ENCODE measurements at places on chromosomes 16 and 17.
A peak's percentile ranks its signal among the peaks of the same experiment; 100 is the strongest.

DNA sequence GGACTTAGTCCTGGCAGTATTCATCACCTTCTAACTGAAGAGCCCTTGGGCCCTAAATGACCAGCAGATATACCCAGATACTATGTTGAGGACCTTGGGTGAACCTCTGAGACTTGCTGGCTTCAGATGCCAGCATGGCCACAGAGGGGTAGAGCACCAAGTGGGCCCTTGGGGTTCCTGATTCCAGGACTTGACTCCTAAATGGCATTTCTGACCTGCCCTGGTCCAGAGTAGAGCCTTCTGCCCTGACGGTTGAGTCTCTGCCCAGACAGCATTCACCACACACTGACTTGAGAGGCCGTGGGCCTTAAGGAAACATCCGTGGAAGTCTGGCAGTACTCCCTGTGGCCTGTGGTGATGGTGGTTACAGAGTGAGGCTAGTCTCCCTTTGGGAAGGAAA lies 2.8 kb upstream of the APPBP2 start:
- DNase-seq = no peak

GRCh38 chr16:67528870-67529581 lies 397 bp downstream of the RIPOR1 start:
- no peak for DNase-seq

DNA sequence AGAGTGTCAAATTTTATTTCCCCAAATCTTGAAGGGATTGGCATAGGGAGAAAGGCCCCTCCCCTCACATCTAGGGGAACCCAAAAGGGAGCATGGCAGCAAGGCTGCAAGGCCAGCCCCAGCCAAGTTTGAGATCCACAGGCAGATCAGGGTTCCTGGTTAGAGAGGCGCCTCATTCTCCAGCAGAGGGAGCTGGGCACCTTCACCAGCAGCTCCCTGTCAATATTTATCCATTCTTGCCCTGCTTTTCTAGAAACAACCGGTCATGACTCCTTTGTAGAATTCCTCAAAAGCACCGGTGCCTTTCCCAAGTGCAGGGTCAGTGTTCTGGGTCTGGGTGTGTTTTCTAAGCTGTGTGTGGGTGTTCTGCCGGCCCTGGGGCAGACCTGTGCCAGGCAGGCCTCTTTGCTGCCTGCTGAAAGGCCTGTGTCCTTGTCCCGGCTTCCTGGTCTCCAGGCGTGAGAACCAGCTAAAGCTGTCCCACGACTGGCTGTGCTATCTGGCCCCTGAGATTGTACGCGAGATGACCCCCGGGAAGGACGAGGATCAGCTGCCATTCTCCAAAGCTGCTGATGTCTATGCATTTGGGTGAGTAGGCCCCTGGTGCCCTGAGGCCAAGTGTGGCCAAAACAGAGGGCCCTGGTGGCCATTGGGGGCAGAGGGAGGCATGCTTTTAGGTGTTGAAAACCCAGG lies 21.2 kb upstream of the LGALS9 start:
- peak; percentile 53 for DNase-seq

- DNase-seq = no peak
Measured at GRCh38 chr17:80559825-80560251, 15.2 kb downstream of the RPTOR start.

GRCh38 chr16:20812510-20812909 lies 6.2 kb downstream of the REXO5 start:
- DNase-seq = no peak

DNA sequence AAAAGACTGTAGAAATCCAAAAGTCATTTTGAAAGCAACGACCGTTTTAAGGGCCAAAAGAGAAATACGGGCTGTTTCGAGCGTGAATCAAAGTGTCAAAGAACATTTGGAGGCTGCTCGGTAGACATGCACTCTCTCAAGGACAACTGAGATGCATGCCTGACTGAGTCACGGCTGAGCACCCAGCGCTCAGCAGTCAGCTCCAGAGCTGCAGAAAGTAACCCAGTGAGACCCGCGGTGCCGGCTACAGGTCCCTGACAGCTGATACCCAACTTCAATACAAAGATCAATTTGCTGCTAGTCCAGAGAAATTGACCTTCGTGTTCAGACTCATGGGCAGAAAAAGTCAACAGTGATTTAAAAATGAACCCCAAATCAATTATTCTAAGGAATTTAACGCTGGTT lies 214.9 kb downstream of the STX8 start:
- DNase-seq = no peak

- DNase-seq = no peak
Measured at GRCh38 chr16:17944345-17944744, 392.2 kb downstream of the NPIPA8 start.

- no peak for DNase-seq
Measured at GRCh38 chr16:10121897-10122425, 60.3 kb downstream of the GRIN2A start.

DNA sequence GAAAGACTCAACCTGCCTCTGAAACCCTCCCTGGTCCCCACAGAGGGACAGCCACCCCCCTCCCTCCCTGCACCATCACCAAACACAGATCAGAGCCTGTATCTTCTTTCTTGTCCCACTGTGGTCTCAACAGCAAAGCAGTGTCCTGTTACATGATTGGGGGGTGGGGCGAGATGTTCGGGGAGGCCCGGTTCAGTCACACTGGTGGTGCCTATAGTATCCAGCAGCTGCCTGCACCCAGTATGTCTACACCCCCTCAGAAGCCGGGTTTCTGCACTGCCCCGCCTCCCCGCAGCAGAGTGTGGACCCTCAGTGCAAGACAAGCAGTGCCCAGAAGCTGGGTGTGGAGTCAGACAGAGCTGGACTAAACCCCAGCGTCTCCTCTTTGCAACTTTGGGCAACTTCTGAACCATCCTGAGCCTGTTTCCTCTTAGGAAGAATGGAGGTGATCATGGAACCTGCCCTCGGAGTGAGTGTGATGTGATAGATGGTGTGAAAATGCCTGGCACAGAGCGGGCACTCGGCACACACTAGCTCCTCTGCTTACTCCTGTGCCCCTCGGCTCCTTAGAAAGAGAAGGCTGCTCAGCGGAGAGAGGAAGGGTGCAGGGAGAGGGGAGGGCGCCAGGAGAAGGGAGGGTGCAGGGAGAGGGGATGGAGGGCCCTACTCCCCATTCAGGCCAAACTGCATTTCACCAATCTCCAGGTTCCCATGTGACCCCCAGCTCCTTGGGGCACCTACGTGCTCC lies 84.0 kb upstream of the TNRC6C start:
- DNase-seq = no peak

DNA sequence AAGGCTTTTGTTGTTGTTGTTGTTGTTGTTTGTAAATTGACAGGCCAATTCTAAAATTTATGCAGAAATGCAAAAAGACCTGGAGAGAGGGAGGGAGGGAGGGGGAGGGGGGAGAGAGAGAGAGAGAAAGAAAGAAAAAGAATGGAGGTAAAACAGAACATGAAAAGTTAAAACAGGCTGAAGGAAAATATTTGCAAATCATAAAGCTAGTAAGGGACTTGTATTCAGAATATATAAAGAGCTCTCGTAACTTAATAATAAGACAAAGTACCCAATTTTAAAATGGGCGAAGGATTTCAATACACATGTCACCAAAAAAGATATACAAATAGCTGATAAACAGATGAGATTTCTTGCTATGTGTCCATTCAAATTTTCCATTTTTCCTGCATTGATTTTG lies 15.4 kb downstream of the TNRC6C start:
- DNase-seq = no peak

- DNase-seq = no peak
Measured at GRCh38 chr17:16814439-16814838, 124.4 kb downstream of the CCDC144A start.

- no peak for DNase-seq
Measured at GRCh38 chr16:28059841-28060575, 3.5 kb downstream of the GSG1L start.

- no peak for DNase-seq
Measured at GRCh38 chr16:79543219-79543618, 57.3 kb downstream of the MAF start.

- DNase-seq = no peak
Measured at GRCh38 chr17:32757963-32758362, 119.0 kb downstream of the MYO1D start.

DNA sequence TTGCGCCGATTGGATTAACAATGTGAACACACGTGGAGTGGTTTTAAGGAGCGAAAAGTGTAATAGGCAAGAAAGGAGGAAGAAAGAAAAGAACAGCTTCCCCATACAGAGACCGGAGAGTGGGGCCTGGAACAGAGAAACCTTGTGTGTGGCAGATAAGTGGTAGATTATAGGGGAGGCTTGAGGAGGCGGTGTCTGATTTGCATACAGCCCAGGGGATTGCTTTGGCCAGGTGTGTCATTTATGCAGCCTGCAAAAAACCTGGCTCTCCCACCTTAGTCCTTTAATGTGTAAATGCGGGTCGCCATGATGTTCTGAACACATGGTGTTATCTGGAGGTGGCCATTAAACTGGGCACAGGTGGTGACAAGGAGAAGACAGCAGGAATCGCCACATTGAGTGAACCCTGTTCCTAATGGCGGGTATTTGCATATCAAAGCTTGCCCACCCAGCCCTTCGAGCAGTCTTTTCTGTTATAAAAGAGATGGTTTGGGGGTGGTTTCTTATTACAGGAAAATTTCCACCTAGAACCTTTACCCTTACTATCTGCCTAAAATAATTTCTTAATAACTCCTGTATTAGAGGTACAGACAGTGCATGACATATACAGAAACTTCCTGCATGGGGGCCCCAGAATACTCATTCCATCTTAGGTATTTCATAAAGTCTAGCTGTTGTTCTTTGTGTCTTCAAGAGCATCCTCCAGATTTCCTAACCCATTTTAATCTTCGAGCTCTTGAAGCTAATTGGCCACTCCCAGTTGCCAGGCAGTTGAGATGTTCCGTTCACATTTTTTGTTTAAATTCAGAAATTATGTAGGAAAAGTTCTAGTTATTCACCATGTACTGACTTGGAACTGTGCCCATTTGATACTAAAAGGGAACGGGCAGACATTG lies 292.5 kb downstream of the RBFOX1 start:
- DNase-seq = no peak

DNA sequence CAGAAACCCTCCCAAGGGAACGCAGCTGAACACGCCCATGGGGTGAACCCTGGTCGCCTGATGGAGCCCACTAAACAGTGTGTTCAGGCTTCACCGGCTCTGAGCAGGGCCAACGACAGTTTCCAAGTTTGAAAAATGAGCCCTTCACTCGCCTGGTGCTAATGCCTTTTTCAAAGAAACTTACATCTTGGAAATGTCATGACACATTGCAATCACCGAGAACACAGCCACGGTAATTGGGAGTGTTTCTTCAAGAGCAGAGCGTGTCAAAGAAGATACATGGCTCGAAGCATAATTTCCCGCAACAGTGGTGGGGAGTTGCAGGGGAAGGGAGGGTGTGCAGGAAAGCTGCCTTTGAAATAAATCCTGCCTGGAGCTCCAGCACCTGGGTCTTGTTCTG lies 463.2 kb downstream of the TMEM114 start:
- DNase-seq = no peak

DNA sequence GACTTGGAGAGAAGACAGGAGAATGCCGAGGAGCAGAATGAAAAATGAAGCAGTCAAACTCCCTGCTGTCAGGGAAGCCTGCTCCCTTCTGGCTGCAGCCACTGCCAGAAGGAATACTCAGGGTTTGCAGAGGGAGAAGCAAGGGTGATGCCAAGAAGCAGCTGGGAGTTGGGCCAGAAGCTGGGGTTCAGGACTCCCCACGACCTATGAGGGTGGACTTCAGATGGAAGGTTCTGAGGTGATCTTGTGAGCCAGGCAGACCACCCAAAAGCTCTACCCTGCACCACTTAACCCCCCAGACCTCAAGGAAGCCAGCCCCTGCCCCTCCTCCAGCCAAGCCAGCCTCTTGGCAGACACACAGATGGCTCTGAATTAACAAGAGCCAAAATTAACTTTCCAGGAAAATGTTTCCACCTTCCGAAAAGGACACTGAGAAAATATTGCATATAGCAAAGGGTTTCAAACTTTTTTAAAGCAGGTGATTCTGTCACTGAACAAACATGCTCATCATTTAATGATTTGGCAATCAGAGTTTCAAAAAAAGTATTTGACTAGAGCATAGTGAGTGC lies 126.0 kb upstream of the ERCC4 start:
- DNase-seq = no peak

DNA sequence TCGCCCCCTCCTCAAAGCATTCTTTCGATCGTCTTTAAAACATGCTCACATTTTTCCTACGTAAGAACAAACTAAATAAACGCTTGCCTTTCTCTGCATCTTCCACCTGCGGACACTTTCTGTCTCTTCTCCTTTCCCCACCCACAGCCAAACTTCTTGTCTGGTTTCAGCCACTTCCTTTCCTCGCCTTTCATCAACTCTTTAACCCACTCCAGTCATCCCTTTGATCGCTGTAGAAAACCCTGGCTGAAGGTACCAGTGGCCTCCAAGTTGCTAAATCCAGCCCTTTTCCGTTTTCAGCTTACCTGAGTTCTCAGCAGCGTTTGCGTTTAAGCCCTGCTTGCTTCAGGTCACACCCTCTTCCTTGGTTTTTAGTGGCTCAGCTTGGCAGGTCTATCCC lies 483 bp downstream of the RPA1 start:
- peak; percentile 72 for DNase-seq

GRCh38 chr17:7223375-7223774 lies 3.6 kb downstream of the ACADVL start:
- no peak for DNase-seq

GRCh38 chr17:7215652-7216180 lies 3.9 kb downstream of the DLG4 start:
- no peak for DNase-seq

DNA sequence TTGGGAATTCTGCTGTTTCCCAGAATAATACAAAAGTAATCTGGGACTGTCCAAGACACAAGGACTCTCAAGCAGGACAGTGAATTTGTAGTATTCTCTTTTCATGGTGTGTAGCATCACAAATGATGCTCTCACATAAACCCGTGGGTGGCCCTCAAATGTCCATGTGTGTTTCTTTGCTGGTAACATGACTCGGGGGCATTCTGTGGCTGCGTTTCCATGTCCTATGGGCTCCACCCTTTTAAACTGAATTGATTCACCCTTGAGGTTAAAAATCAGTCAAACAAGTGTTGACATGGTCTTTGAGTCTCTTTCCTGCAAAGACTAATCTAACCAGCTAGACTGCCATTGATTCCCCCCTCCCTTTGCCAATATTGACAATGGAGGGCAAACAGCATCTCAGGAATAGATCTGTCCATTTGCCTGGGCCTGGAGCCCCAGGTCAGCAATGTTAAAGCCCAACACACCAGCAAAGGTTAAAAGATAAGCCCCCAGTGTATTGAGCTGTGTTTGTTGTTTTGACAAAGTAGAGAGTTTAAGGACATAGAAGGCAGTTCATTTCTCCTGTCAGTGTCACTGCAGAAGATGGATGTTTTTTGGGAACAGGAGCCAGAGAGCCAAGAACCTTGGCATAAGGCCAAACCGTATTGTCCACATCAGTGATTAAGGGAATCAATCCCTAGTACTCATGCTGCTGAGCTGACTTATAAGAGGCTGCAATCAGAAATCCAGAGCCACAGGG lies 117.1 kb upstream of the COX10 start:
- no peak for DNase-seq

- DNase-seq = no peak
Measured at GRCh38 chr16:54447576-54448440, 161.2 kb upstream of the IRX3 start.

All from activated CD8-positive, alpha-beta T cell treated with anti-CD3 and anti-CD28 coated beads, Interleukin-2, amount 10 ng/mL, durations not matched to agents 7 days and 5 days (primary cell).